Ecto neural progenitor cell (in vitro differentiated cells): ENCODE measurements at places on chromosomes 11 and 22.

DNA sequence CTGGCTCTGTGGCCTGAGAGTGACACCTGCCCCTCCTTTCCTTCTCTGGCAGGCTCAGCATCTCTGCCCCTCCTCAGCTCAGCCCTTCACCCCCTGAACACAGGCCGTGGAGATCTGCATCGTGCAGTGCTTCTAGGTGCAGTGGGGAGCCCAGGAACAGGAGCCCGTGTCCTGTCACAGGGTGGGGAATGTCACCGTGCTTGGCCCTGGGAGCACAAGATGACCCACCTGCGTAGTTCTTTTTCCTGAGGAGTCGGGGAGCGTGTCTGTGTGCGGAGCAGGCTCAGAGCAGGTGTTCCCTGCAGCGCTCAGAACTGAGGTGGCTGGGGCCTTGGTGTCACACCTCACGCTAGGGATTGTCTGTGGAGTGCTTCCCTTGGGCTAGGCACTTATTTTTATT is 10.6 kb downstream of the TBC1D22A start:
- no peak for DNase-seq

- peak; percentile 65 for DNase-seq
These were observed 16.5 kb downstream of the SIAE start for GRCh38 chr11:124656774-124657630.

- DNase-seq: peak; percentile 48
These were observed 45.6 kb downstream of the OR4D9 start for GRCh38 chr11:59556917-59557348.

DNA sequence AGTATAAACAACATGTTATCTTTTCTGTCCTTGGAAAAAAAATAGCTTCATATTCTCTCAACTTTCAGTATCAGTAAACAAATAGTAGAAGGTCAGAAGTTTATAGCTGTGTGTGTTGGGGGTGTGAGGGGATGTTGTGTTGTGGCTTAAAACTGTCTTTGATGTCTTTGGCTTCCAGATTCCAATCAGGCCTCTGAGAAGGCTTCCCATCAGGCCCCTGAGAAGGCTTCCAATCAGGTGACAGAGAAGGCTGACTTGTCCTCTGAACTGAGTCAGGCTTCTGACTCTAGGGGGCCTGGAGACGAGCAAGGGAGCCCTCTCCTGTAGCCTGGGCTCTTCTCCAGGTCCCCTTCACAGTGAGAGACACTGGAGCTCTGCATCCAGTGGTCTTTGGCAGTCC is 9.3 kb downstream of the MTFP1 start:
- DNase-seq: no peak

DNA sequence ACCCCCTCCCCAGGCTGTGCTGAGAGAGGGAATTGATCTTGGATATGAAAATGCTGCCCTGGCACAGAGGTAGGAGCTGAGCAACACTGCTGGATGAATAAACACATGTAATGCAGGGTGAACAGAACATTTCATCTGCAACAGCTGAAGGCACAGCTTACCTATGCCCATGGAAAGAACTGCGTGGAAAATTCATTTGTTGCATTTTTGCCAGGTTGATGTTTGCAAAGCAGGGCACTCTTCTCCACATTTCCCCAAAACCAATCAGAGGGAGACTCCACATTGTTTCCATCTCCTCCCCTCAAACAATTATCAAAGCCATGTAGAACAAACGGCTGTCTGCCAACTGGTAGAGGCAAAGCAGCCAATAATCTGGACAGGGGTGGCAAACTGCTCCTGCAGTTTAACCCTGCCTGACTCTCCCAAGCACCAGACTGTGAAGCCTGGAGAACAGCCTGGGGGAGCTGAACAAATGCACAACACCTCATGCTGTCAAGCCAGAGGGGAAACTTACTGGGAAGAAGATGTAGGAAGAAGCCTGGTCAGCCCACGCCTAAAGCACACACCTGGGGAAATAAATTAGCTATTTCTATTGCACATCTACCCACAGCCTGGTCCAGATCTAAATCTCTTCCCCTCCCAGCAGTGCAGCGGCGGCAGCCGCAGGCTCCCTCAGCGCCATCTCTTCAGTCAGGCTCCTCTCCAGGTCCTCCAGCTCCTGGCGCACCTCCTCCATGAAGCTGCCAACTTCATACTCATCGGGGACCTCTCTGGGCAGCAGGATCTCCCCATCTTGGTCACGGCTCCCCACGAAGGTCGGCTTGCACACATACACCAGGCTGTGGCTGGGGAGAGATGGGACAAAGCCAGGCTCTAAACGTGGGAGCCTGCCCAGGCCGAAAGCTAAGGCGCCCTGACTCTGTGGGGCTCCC is 44.3 kb downstream of the DKK3 start:
- no peak for DNase-seq

DNA sequence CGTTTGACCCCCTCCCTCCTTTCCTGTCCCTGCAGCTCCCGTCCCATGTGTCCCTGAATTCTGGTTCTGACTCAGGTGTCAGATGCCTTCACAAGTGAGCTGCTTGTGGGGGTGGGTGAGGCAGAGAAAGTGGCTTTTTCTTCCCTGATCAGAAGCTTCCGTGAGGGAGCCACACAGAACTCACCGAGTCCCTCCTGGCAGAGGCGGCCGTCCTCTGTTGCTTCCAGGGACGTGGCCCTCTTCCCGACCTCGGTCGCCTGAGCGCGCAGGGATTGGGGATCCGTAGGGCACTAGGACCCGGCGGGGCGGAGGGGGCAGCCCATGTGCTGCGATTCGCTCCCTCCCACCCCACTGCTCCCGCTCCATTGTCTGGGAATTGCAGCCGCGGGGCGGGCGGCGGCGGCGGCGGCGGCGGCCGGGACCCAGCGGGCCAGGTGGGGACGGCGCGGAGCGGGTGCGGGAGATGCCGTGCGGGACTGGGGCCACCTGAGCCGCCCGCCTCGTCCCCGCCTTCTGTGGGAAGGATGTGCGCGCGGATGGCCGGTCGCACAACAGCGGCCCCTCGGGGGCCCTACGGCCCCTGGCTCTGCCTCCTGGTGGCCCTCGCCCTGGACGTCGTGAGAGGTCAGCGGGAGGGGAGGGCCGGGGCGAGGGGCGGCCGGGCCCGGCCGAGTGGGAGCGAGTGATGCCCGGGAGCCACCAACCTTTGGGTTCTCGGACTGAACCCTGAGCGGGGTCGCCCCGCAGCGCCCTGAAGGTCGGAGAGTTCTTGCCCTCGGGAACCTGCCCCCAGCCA is at the start of gene TMEM132A:
Gene TMEM132A (plus strand): TSS at position 351 of the 796 bp plus-strand sequence. CDS start 174 bp downstream, at position 525.
- peak; percentile 89 for DNase-seq

- DNase-seq: no peak
These were observed 46.9 kb upstream of the TTC12 start for GRCh38 chr11:113267493-113267892.

DNA sequence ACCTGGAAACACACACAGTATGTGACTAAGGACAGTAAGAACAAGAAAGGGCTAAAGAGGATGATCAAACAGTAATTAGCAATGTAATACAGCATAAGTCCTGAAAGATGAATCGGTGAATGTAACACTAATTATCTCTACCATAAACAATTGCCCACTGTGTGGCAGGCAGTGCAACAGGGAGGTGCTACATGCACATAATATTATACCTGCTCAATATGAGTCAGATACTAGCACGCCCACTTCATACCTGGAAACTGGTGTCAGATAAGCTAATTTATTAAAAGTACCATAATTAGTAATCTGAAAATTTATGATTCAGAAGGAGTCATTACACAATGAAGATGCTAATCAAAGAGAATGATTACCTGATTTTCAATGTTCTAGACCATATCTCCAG is 14.9 kb downstream of the CASP12 start:
- no peak for DNase-seq

DNA sequence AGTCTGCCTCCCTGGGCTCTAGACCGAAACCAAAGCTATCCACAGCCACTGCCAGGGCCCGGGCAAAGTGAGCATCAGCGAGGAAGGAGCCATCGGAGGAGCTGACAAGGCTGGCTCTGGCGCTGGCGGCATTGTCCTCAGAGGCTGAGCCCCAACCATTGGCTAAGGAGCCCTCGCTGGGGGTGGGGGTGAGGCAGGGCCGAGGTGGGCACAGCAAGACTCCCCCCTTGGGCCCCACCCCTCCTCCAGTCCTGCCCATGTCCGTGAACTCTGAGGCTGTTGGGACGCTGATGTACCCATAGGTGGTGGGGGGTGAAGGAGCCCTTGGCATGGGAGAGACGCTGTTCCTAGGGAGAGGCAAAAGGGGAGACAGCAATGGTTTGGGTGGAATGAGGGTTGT is 11.2 kb downstream of the ROBO4 start:
- no peak for DNase-seq

DNA sequence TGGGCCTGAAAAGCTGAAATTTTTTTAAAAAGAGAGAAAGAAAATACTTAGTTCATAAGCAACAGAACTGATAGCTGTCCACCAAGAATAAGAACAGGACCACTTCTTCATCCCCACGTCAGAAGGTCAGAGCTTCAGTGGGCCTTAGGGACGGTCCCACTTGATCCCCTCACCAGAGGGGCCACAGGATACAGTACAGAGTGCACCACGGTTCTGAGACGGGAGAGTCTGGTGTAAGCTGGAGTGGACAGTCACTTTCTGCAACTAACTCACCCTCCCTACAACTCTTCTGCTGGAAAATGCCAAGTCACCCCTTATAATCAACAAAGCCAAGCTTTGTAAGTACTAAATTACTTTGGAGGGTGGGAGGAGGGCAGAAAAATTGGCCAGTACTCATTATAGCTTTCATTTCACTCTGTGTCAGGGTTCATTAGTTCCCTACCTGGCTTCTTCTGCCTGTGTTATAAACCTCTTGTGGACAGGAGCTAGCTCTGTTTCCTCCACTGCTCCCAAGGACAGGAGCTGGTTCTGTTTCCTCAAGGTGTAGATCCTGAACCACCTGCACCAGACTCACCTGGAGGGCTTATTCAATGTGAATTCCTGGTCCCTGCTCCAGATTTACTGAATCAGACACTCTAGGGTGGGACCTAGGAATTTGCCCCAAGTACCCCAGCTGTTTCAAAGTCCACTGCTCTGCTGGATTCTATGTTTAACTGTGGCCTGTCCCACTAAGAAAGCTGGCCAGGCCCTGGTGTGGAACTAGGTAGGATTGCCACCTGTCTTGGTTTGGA is 39.6 kb downstream of the SCGB1A1 start:
- no peak for DNase-seq

- DNase-seq: no peak
These were observed 122.2 kb downstream of the C11orf58 start for GRCh38 chr11:16860617-16861016.

DNA sequence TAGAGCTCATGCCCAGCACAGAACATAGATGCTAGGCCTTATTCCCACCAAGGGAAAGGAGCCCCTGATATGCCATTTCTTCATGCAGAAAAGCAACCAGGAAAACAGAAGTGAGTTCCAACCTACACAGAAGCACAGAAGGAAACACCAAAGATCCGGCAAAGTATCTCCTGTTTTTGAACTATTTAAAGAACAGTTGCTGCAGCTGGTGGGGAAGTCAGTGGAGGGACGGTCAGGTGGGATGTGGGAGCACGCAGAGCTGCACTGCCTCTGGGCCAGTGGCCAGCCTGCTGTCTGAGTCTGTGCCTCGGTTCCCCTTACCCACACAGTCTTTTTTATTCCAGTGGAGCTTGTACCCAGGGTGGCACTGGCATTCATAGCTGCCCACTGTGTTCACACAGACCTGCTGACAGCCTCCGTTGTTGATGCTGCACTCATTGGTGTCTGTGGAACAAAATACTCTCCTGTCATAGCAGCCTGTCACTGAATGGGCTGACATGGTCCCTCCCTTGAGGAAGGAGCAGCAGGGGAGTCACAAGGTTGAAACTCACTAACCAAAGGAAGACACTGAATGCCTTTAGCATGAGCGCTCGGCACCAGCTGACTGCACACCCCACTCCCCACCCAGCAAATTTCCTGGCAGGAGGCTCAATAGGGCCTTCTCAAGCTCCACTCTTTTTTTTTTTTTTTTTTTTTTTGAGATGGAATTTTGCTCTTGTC is 37.9 kb downstream of the SCUBE2 start:
- no peak for DNase-seq

- DNase-seq: no peak
These were observed 97.1 kb downstream of the ME3 start for GRCh38 chr11:86575208-86575855.

GRCh38 chr22:19451570-19451969 is 4.1 kb upstream of the C22orf39 start:
- no peak for DNase-seq

- DNase-seq: no peak
These were observed 940.9 kb downstream of the BRD1 start for GRCh38 chr22:48886604-48887393.

GRCh38 chr11:1760351-1761109 is 3.2 kb downstream of the CTSD start:
- no peak for DNase-seq
